ENCODE measurements at places on chromosomes 5 and 9.

GRCh38 chr5:14476786-14477435, 104.7 kb upstream of the OTULINL start:
- DNase-seq: no peak

DNA sequence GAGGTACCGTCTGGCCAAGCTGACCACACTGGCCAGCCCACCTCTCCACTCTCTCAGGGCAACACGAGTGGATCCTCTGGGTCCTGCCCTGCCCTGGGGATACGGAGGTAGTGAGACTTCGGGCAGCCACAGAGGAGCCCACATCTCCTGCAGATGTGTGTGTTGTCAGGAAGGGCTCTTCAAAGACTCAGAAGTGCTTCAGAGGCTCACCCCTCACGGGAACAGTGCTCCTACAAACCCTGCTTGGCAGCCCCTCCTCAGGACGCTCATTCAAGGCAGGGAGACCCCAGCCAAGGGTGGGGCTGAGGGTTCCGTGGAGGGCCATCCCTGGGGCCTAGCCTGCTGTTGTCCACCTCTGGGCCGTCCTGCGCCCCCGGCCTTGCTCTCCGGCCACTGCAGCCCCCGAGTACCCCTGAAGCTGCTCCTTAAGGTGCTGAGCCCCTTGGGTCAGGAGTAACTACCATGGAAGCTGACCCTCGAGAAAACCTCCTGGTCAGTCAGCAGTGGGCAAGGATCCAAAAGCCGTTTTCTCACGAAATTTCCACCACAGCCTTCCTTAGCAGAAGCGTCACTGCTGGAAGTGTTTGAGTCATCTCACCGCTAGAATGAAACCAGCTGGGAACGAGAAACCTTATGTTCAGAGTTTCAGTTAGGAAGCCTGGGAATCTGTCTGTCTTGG, 23.2 kb upstream of the LRRC14B start:
- DNase-seq: no peak

DNA sequence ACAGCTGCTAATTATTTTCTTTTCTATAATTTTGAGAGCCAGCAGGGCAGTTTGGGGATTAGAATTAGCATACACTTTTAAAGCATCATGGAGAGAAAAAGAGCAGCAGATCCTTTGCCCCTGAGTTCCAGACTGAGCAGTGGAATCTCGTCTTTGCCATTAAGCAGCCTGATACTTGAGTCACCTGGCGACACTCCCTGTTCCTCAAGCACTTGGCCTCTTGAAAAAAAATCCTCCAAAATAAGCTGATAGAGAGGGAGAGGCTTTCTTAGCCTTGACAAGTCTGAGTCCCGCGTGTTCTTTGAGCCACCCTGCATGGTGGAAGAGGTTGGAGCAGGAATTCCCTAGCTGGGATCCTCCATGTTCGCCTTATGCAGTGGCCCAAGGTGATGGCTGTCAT, 398.3 kb downstream of the IRX2 start:
- DNase-seq: no peak

- DNase-seq: no peak
Observed at GRCh38 chr9:37029304-37029775, 4.7 kb downstream of the PAX5 start.

DNA sequence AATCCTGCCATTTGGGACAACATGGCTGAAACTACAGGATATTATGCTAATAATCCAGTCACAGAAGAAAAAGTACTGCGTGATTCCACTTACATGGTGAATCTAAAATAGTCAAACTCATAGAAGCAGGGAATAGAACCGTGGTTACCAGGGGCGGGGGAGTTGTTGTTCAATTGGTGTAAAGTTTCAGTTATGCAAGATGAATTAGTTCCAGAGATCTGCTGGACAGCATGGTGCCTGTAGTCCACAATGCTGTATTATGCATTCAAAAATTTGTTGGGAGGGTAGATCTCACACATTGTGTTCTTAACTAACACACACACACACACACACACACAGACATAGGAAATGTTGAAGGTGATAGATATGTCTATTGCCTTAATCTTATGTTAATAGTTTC, 480.5 kb downstream of the DMRT2 start:
- no peak for DNase-seq

DNA sequence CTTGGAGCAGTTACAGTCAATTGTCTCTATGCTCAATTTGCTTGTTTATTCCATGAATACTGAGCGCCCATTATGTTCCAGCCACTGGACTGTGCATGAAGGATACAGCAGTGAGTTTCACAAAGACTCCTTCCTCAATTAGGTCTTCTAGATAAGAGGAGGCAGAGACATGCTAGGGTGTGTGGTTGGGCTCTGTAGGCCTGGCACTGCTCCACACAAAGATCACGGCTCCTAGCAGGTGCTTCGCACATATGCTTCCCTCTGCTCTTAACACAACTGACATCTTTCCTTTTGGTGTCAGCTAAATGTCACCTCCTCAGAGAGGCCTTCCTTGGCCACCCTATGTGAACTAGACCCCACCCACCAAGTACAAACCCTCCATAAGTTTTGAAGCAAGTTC, 10.9 kb downstream of the IL12B start:
- no peak for DNase-seq

- no peak for DNase-seq
Observed at GRCh38 chr9:108254236-108254635, 601.5 kb downstream of the ACTL7B start.

- DNase-seq: no peak
Observed at GRCh38 chr9:93230185-93230584, 46.2 kb downstream of the WNK2 start.

- no peak for DNase-seq
Observed at GRCh38 chr5:43121913-43122484, 1.3 kb downstream of the ZNF131 start.

DNA sequence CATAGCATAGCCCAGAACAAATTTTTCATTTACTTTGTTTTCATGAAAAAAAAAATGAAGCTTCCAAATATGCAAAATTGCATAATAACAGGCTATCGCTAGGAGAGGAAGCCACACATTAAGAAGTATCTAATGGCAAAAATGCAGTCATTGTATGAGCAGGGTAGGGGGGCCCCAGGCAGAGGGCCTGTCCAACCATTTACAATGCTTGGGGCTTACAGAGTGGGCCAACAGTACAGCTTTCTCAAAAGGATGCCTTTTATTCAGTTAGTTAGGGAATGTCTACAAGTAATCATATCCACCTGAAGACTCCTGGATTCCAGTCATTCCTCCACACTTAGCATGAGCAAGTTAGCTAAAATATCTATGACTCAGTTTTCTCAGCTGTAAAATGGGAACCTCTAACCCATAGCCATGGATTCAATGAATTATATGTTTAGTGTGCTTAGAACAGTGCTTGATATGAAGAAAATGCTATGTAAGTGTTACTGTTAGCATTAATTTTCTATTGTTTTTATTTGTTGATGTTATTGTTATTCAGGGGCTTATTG, 117.7 kb downstream of the GAS1 start:
- no peak for DNase-seq

- no peak for DNase-seq
Observed at GRCh38 chr9:69155341-69156030, 18.6 kb upstream of the TJP2 start.

- DNase-seq: no peak
Observed at GRCh38 chr9:28127101-28127500, 553.8 kb upstream of the C9orf72 start.

GRCh38 chr5:132414634-132415378, 45.3 kb downstream of the SLC22A5 start:
- no peak for DNase-seq

- DNase-seq: no peak
Observed at GRCh38 chr5:96492459-96493047, 59.5 kb upstream of the PCSK1 start.

DNA sequence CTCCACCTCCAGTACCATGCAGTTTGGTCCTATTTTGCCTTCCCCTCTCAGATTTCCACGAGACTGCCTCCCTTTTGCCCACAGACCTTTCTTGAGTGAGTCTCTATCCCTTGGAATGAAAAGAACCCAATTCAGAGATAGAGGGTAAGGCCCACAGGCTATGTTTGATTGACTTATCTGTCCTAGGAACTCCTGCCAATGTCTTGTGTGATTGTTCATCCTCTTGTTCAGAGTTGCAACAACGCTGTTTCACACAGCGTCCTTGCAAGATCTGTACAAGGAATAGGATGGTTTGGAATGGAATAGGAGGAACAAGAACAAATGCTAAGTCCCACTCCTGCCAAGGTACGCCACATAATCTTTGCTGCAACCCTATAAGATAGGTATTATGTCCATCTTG, 142.2 kb upstream of the ABCA1 start:
- no peak for DNase-seq

DNA sequence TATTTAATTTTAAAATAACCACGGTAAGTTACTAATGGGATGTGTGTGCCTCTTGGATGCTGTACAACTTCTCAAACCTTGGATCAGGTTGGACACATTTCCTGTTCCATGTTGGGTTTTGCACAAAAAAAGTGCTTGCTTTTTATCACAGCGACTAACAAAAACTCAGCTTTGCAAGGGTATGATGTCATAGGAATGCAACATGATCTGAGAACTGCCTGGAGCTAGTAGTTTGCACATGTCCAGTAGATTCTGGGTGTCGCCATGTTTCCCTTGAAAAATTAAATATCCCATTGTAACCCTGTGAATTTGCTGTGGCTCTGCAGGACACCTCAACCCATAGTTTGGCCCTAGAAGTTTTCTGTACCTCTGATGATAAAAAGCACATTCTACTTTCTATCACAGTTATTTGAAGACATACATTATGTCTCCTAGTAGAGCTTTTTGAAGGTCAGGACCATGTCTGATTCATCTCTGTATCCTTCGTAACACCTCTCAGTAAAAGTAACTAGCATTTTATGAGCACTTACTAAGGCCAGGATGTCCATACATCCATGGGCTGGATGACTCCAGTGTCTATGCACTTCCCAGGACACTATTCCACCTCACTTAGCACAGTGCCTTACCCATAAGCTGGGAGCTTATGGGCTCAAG, 11.5 kb upstream of the FRMPD1 start:
- DNase-seq: no peak

DNA sequence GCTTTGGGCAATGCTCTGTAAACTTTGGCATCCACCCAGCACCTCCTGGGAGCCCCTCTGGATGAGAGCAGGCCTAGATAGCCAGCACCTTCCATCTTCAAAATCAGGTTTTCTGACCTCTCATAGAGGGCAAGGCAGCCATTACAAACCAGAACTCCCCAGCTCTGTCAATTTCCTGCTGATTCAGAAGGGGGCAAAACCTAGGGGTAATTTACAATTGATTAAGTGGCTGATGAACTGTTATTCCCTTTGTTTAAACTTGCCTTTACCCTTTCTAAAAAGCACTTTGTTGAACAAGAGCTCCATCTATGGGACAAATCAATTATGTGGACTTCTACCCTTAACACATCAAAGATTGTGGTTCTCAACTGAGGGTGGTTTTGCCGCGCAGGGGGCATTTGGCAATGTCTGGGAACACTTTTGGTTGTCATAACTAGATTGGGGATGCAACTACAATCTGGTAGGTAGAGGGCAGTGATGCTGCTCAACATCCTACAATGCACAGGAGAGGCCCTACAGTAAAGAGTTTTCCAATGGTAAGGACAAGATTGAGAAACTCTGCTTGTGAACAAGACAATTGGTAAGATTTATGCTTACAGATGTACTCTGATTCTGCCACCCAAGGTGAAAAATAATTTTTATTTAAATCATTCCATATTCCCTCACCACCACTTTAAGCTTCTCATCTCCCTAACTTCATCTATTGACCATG, 184.1 kb downstream of the MARCHF11 start:
- DNase-seq: no peak

DNA sequence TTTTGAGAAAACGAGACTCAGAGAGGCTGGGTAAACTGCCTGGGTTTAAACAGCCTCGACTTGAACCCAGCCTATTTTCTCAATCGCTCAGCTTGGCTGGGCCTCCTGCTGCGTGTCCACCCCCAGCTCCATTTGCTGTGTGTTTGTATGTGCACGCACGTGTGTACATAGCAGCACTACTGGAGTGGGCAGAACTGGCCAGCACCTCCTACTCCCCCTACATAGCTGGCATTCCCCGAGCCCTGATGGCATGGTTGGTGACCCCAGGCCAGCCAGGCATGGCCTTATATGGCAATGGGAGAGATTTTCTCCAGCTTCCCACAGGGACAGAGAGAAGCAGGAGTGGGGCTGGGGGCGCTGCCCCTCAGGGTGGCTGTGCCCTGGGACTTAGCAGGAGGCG, 4.1 kb downstream of the AIF1L start:
- DNase-seq: no peak

DNA sequence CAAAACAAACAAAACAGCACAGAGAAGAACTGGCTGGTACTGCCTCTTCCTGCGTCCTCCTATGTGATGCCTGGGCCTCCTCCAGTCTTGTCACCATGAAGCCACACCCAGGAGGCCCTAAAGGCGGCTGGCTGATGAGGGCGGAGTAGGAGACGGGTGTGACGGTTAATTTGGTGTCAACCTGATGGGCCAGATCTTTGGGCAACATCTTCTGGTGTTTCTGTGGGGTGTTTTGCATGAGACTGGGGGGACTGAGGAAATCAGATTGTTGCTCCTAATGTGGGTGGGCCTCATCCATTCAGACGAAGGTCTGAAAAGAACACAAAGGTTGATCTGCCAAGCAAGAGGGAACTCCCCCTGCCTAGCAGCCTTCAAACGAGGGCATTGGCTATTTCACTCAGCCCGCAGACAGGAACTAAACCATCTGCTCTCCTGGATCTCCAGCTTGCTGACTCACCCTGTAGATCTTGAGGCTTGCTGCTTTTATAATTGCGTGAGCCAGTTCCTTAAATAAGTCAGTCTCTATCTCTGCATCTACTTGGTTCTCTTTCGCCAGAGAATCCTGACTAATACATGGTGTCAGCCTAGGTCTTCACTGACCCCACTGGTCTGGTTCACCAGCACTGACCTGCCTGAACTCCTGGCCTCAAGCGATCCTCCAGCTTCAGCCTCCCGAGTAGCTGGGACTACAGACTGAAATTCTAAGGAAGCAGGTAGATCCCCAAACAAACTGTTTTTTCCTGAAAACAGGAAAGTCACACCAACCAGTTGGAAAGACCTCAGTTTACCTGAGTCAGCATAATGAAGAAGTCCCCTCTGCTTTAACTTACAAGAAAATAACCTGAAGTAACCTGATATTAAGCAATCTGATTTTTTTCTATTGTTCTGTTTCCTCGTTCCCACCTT, 12.8 kb upstream of the ZFP62 start:
- DNase-seq: no peak

- DNase-seq: no peak
Observed at GRCh38 chr5:55600497-55601203, 65.9 kb upstream of the PLPP1 start.

DNA sequence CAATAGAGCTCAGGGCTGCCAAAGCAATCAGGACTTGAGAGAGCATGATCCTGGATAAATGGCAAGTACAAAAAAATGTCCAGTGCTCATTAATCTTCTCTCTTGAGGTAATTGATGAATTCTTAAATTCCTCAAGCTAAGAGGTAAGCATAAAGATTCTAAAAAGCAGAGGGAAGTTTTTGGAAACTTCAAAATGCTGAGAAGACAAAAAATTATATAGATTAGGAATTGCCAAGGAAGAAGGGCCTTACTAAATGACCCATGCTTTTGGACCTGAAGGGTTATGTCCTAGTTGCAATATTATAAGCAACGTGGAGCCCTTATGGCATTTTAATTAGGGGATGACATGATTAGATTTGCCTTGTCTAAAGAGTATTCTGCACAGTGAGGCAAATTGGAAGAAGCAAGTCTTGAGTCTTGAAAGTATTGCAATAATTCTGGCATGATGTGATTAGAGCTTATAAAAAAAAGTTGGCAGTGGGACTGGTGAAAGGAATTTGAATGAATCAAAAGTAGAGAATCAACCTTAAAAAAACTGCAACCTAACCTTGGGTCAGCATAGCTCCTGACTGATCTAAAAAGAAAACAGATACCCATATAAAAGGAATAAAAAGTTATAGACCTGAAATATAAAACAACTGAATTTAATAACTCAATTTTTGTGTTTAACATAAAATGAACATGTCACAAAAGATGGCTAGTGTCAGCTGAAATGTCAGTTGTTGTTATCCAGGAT, 323.8 kb upstream of the ARRDC3 start:
- no peak for DNase-seq

Data from activated CD4-positive, alpha-beta T cell treated with anti-CD3 and anti-CD28 coated beads for 24 hours (primary cell).